ENCODE measurements at places on chromosomes 13 and 19.
A peak's percentile ranks its signal among the peaks of the same experiment; 100 is the strongest.

GRCh38 chr19:35528218-35529038 lies at the start of gene SBSN:
SBSN (minus strand) TSS chr19:35528311; CDS start chr19:35528281, 30 bp downstream.
- no peak for DNase-seq

DNA sequence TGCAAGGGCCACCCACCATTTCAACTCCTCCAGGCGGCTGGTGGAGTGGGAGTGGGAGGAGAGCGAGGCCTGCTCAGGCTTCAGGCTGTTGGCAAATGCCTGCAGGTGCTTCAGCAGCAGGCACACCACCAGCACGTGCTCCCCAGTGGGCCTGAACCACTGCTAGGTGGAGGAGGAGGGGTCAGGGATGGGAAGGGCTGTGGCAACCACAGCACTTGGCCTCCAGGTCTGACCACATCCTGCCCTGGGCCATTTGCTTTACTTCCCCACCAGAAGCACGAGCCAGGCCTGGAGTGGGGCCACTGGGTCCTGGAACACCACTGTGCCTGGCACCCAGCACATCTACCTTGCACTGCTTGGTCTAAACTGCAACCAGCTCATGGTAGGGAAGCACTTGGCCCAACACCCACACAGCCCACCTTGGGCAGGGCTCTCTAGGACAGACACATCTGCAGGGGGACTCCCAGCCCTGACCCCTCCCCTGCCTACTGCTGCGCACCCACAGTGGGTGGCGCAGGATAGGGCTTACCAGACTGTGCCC lies 26.2 kb downstream of the TUBA3C start:
- DNase-seq: no peak

DNA sequence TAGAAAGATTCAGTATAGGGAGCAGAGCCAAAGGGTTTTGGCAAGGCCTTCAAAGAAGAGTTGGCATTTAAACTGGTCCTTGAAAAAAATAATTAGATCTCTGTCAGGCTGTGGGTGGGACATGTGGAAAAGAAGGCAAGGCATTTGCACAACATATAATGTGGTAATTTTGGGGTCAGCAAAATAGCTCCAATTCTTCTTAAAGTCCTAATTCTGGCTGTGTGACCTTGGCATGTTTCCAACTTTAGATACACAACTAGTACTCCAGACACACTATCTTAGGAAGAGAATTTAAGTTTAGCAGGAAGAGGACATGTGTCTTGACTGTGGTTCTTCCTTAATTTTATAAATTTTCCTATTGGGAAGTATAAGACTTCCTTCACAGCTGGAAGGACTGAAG lies 206.3 kb downstream of the PCDH17 start:
- no peak for DNase-seq

DNA sequence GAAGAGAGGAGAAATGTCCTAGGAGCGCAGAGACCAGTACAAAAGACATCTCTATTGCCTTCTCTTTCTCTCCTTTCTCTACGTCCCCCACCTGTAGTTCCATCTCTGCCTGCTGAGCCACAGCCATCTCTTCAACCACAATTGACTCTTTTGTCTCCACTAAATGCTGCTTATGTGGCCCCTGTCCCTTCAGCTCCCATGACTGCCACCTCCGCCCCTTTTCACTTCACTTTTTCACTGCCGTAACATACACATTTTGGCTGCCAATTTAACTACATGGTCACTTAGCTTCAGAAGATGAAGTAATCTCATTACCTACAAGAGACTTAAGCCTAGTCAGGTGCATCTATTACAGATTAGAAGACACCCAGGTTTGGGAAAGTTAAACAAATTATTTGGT lies 81.9 kb downstream of the MZT1 start:
- DNase-seq: no peak

DNA sequence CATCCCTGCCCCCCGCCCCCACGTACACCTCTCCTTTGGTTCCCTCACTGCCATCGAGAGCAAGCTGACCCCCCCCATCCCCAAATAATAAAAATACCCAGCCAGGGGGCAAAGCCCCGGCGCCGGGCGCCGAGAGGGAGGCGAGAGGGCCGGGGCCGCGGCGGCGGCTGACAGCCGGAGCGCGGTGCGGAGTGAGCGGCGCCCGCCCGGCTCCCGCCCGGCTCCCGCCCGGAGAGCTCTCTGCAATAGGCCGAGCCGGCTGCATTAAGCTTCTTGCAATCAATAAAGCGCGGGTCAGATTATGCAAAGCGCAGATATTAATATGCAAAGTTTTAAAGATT lies 40.9 kb downstream of the DEDD2 start:
- peak; percentile 30 for DNase-seq
